ENCODE measurements at places on chromosomes 13 and 19.

GRCh38 chr13:27672025-27672424 lies 50.3 kb downstream of the POLR1D start:
- DNase-seq = no peak

DNA sequence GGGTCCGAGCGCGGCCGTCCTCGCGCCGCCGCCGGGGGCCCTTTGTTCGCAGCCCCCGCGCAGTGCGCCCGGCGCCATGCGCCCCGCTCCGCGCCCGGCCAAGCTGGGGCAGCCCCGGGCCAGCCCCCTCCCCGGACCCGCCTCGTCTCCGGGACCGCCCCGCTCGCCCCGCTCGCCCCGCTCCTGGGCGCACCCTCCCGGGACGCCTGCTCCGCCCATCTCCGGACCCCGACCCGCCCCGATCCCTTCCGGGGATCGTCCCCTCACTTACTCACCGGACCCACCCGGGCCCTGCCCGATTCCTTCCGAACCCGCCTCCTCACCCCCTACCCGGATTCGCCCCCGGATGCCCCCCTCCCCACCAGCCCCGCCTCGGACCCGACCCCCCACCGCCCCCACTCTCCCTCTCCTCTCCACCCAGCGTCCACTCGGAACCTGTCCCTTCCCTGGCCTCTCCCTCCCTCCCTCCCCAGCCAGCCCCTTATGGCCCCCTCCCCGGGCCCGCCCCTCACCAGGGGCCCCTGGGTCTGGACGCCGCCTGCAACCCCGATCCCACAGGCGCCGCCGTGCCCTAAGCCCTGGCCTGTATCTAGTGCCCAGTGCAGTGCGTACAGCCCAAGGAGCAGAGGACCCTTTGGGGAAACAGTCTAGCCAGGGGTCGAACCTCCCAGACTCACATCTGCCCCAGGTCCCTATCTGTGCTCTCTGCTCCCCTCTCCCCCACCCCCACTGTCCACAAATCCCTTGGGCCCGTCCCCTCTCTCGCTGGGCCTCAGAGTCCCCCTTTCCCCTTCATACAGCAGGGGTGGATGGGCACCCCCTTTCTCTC lies at the start of gene CPAMD8:
CPAMD8 (minus strand) TSS at position 105 of the 829 bp plus-strand sequence. CDS start 168 bp downstream, outside the sequence.
- no peak for DNase-seq

- no peak for DNase-seq
Measured at GRCh38 chr13:111542530-111543341, 222.3 kb downstream of the TEX29 start.

- no peak for DNase-seq
Measured at GRCh38 chr19:15210323-15210781, 9.6 kb upstream of the NOTCH3 start.

- DNase-seq = no peak
Measured at GRCh38 chr19:1861599-1862031, 1.8 kb downstream of the KLF16 start.

- no peak for DNase-seq
Measured at GRCh38 chr19:14413693-14414181, 5.4 kb downstream of the DDX39A start.

GRCh38 chr13:36903925-36904595 lies 16.0 kb downstream of the SMAD9 start:
- no peak for DNase-seq

GRCh38 chr19:55959996-55960675 lies 12.5 kb downstream of the NLRP8 start:
- DNase-seq = no peak

- no peak for DNase-seq
Measured at GRCh38 chr13:32056316-32056715, 24.7 kb downstream of the FRY start.

DNA sequence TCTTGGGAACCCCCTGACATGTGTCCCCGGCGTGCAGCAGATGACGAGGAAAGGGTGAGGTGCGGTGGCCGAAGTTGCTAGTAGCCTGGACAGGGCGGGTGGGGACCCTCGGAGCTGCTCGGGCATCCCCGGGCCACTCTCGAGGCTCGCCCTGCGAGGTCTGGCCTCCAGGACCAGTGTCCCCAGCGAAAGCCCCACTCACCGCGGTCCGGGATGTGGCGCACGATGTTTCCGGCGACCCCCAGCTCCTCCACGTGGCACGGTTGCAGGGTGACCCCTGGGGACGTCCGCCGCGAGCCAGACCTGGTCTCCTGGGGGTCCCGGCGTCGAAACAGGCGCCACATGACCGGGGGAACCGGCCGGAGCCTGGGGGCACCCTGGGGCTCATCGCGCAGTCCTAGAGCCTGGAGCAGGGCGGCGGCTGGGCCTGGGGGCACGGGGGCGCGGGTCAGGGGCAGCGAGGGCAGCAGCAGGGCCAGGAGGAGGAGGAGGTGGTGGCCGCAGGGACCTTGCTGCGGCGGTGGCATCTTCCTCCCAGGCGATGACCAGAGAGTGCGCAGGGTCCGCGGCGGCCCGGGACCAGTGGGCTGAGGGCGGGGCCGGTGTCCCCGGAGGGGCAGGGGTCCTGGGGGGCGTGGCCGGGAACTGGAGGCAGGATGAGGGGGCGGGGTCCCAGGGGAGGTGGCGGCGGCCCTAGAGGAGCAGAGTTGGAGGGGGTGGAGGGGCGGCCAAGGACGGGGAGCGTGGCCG lies 26.0 kb downstream of the CERS1 start:
- no peak for DNase-seq

GRCh38 chr13:78586706-78587105 lies 16.6 kb downstream of the POU4F1 start:
- DNase-seq = no peak

GRCh38 chr19:36963280-36963679 lies 47.1 kb downstream of the ZNF568 start:
- DNase-seq = no peak

GRCh38 chr13:34350671-34351070 lies 532.7 kb downstream of the RFC3 start:
- DNase-seq = no peak

DNA sequence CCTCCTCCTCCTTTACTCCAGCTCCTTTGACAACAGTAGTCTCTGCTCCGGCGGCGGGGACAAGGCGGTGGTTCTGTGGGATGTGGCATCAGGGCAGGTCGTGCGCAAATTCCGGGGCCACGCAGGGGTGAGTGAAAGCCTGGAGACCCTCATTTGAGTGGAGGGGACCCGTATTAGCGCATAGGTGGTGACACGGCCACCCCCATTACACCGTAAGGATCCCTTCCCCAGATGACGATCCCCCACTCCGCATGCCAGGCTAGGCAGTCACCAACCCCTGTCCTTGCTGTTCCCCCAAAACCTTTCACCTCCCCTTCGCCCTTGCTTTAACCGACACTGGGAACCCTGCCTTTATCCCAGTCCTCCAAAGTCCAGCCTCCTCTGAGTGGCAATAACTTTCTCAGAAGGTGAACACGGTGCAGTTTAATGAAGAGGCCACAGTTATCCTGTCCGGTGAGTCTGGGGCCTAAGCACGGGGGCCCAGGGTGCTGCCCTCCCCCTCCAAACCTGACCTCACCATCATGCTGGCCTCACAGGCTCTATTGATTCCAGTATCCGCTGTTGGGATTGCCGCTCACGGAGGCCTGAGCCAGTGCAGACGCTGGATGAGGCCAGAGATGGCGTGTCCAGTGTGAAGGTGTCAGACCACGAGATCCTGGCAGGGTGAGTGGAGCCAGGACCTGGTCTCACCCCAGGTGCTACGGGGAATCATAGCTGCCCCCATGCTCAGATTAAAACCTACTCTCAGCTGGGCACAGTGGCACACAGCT lies 3.7 kb downstream of the WDR83 start:
- no peak for DNase-seq

- DNase-seq = no peak
Measured at GRCh38 chr19:35122687-35123551, 7.3 kb downstream of the FXYD3 start.

DNA sequence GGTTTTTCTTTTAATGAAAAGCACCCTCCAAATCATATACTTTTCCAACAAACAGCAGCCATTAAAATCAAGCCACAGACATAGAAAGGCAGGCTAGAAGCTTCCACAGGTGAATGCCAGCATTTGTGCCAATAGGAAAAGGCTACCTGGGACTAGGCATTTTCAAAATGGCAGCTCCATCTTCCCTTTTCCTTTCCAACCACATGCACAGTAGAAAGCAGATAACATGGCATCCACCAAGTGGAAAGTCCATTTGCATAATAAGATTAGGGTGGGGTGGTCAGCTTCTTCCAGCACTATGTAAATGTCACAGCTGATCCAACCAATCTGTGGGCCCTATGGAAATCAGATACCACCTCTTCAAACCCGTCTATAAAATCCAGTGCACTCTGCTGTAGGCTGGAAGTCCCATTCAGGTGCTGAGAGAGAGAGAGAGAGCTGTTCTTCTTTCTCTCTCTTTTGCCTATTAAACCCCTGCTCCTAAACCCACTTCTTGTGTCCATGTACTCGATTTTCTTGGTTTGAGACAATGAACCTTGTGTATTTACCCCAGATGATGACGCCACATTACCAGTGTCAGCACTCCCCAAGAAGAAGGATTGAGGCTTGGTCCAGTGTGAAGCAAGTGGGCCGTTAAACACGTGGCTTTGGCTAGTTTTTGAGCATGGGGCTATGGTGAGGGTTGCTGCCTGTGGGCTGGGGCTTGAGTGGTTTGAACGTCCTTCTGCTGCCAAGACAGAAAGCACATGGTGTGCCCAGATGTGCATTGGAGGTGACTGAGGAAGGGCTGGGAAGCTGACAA lies 24.2 kb upstream of the IGFL1 start:
- DNase-seq = no peak

DNA sequence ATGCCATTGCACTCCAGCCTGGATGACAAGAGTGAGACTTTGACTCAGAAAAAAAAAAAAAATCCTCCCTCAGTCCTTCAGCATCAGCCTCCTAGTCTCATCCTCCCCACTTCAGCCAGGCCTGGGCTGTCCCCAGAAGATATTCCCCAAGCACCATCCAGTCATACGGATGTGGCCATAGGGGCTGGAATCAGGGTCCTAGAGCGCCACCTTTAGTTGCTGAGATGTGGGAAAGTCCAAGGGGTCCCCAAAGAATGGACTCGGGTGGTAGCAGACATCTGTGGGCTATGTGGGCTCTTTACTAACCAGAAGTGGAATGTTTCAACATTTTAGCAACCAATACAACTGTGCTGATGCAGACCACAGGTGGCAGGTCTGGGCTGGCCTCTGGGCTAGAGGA lies 3.1 kb upstream of the TYROBP start:
- no peak for DNase-seq

DNA sequence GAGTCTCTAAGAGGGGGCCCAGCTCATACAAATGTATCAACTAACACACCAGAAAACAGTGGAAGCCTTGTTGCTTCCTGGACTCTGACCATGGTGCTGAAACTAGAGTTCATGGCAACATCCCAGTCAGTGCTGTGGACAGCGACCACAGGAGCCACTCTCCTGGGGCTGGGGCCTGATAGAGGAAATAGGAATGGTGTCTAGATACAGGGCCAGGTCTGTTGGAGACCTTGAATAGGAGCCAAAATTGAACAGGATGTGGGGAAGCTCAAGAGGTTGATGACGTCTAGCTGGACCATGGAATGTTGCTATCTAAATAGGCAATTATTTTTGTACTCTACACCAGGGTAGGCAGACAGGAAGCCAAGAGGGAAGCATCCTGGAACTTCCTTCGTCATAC lies 21.7 kb downstream of the LILRB4 start:
- no peak for DNase-seq

- DNase-seq = no peak
Measured at GRCh38 chr19:36876993-36877938, 26.6 kb downstream of the ZNF345 start.

- no peak for DNase-seq
Measured at GRCh38 chr19:12272980-12273901, 21.4 kb downstream of the ZNF44 start.

DNA sequence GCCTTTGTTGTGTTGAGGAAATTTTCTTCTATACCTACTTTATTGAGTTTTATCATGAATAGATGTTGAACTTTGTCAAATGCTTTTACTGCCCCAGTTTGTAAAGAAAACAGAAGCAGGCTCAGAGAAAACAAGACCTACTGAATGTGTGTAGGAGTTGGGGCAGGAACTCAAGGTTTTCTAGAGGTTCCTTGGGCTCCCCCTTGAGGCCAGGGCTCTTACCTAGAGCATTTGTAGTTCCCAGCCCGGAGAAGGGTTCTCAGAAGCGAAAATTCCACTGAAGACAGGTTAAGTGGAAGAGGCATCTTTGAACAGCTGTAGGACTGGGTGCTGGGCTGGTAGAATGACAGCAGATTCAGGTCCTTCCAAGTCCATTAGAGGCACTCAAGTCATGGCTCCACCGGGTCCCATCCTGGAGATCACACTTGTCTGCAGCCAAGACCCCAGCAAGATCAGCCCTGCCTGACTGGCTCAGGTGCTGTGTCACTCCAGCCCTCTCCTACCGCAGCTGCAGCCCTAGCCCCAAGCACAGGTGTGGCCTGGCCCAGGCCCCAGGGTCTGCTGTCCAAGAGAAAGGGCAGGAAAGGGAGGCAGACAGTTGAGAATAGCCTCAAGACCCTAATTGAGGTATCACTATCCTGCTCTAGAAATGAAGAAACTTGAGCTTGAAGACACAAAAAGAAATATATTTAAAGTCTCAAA lies 425.5 kb downstream of the PCDH20 start:
- no peak for DNase-seq

DNA sequence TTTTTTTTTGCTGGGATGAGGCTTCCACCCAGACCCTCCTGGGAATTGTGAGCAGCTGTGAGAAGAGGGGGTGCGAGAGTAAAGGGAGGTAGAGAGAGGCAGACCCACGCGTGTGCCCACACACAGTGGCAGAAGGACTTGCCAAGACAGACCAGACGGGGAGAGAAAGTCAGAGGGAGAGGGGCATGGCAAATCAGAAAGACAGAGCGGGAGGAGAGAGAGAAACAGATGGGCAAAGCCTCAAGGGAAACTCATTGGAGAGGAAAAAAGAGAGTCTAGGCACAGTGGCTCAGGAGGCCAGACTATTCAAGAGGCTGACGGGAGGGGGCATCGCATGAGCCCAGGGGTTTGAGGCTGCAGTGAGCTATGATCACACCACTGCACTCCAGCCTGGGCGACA lies 17.0 kb downstream of the CATSPERG start:
- DNase-seq = no peak

DNA sequence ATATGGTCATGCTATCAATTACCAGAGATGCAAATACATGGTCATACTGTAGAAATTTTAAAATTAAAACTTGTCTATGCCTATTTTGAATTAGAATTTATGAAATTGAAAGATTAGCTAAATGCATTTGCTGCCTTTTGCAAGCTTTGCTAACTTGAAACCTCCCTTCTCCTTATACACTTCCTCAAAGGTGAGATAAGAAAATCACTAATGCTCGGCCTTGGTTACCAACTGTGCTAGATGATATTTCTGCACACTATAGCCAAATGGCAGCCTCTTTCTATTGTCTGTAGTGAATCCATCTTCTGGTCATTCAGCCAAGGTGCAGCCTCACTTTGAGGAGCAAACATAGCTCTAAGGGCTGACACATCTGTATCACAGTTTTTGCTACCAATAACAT lies 31.1 kb upstream of the MYCBP2 start:
- DNase-seq = no peak

DNA sequence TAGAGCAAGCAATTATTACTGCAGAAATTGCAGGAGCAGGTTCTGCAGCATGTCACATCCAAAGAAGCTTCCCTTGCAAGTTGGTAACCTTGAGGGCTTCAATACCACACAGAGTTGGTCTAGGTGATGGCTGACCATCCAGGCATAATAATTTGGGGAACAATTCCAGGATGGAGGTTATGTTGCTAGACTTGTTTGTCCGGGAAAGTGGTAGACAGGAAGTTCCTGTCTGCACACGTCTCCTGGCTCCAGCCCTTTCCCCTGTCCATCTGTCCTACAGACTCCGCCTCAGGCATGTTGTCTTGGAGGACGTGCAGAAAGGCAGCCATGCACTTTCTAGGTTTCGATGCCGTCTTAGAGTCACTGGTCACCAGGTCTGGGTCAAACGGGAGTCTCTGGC lies 26.0 kb downstream of the DPRX start:
- DNase-seq = no peak

GRCh38 chr19:32219392-32219791 lies 126.0 kb upstream of the ZNF507 start:
- DNase-seq = no peak

All from activated CD8-positive, alpha-beta memory T cell treated with anti-CD3 and anti-CD28 coated beads for 48 hours (primary cell).